ENCODE measurements at places on chromosomes 13 and 19. TPM values are rescaled to one million over a fixed set of nuclear protein-coding genes. Genes with fewer than 3 reads are reported as not detected.

The CLEC17A gene
- total RNA-seq = not detected

The GRIK5 gene
- 2.2 TPM for total RNA-seq

The RASL11A gene
- total RNA-seq = 1.3 TPM

The ACTMAP gene
- 9.1 TPM for total RNA-seq

The ARMC6 gene
- 35.4 TPM for total RNA-seq

The CASP14 gene
- total RNA-seq = not detected

The PRR12 gene
- 35.6 TPM for total RNA-seq

The KLF1 gene
- not detected for total RNA-seq

The SCGB2B2 gene
- total RNA-seq = 0.49 TPM

The ZNF799 gene
- total RNA-seq = 3.0 TPM

The DCT gene
- not detected for total RNA-seq

The NALCN gene
- total RNA-seq = 4.4 TPM

The CGB1 gene
- total RNA-seq = not detected

The FUZ gene
- 14.0 TPM for total RNA-seq

The DMPK gene
- total RNA-seq = 70.4 TPM

The FFAR1 gene
- total RNA-seq = not detected

The RNF17 gene
- total RNA-seq = not detected

The LPAR6 gene
- total RNA-seq = 22.3 TPM

The TPTE2 gene
- total RNA-seq = not detected

The LRRC63 gene
- not detected for total RNA-seq

The FXYD3 gene
- total RNA-seq = not detected

The HIPK4 gene
- not detected for total RNA-seq
